ENCODE measurements at places on chromosomes 5 and 9.
A peak's percentile ranks its signal among the peaks of the same experiment; 100 is the strongest.

DNA sequence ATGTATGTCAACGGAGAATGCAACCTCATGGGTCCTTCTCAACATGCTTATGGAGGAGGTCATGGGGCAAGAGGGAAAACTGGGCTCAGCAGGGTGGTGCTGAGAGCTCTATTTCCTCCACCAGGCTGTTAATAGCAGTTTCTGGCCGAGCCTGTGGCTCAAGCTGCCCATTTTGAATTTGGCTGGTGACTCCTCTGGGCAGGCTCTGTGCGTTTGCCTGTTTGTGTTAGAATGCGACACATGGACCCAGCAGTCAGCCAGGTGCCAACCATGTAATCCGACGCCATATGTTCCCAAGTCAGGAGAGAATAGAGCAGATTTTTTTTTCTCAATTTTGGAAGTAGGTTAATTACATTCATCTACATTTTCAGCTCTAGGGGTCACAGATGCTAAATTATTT lies 387.7 kb upstream of the CLINT1 start:
- peak; percentile 10 for DNase-seq

GRCh38 chr5:150341989-150342388 lies 15.5 kb upstream of the TCOF1 start:
- no peak for DNase-seq

GRCh38 chr5:10243660-10244240 lies 5.9 kb downstream of the ATPSCKMT start:
- no peak for DNase-seq

DNA sequence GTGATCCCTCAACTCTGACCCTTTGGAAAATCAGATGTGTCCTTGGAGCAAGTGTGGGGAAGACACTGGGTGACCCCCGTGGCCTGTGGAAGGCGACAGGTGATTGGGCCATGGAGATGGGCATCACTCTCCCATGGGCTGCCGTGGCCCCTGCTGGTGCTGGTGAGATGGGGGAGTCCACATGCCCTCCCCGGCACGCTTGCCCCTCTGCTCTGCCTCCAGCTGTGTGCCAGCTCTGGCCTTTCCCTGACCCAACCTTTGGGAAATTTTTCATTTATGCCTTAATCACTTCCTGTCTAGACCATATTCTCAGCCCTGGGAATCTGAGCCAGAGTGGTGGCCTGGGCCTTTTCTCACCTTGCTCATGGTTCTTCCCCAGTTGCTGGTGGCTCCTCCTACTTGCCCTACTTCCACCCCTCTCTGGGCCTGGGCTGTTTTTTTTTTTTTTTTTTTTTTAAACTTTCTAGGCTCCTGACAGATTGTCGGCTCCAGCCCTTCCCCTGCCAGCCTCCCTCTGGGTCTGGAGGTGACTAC lies 56.6 kb downstream of the RGS3 start:
- no peak for DNase-seq

DNA sequence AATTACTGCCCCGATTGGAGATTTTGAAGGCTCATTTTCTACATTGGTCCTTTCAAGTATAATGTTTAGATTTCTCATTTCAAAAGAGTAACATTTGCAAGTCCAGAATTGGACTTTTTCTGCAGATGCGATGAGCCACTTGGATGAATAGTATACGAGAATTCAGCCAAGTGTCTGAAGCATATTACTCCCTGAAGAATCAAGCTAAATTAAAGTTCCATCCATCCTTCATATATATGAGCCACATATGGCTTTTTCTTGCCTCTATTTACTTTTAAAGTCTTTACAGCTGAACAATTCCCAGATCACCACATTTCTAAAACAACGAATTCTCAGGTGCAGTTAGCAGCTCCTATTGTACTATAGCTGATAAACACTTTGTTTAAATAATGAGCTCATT lies 288.7 kb downstream of the CEMIP2 start:
- DNase-seq: no peak

GRCh38 chr9:27749838-27750237 lies 176.6 kb upstream of the C9orf72 start:
- no peak for DNase-seq

DNA sequence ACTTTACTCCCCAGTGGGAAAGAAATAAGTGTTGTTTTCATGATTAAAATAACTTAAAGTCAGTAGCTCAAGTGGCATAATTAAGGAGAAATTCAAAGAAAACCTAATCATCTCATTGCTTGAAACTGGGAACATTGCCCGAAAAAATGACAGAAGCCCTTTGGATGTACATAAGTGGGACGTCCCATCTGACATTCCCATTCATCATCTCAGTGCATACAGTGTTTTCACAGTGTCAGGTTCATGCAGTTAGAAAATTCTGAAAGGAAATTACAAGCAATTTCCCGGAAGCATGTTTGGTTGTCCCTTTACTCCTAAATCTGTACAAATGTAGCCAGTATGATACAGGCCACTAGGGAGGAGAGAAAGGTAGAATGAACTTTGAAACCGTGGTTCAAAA lies 95.6 kb downstream of the ADAMTS16 start:
- DNase-seq: no peak

DNA sequence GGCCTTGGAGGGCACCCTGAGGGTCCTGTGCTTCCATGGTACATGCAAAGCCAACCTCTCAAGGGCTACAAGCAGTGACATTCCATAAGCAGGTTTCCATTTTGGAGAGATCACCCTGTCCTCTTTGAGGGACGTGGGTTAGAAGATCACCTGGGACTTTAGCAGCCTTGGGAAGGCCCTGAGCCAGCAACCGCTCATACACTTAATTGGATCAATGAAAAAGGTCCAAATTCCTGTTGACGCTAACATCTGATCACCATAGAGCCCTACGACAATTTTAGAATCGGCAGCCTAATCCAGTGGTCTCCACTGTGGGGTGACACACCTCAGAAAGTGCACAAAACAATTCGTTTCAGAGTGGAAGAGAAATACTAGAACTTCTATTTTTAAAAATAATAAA lies 196.0 kb upstream of the NR3C1 start:
- no peak for DNase-seq

- no peak for DNase-seq
Observed at GRCh38 chr9:100577776-100578448, at the start of gene CAVIN4. Gene CAVIN4 (plus strand): TSS chr9:100578079. CDS start chr9:100578144, 65 bp downstream.

- DNase-seq: no peak
Observed at GRCh38 chr9:130239363-130239695, 26.2 kb upstream of the HMCN2 start.

- no peak for DNase-seq
Observed at GRCh38 chr5:20648981-20649380, 661.0 kb upstream of the CDH18 start.

DNA sequence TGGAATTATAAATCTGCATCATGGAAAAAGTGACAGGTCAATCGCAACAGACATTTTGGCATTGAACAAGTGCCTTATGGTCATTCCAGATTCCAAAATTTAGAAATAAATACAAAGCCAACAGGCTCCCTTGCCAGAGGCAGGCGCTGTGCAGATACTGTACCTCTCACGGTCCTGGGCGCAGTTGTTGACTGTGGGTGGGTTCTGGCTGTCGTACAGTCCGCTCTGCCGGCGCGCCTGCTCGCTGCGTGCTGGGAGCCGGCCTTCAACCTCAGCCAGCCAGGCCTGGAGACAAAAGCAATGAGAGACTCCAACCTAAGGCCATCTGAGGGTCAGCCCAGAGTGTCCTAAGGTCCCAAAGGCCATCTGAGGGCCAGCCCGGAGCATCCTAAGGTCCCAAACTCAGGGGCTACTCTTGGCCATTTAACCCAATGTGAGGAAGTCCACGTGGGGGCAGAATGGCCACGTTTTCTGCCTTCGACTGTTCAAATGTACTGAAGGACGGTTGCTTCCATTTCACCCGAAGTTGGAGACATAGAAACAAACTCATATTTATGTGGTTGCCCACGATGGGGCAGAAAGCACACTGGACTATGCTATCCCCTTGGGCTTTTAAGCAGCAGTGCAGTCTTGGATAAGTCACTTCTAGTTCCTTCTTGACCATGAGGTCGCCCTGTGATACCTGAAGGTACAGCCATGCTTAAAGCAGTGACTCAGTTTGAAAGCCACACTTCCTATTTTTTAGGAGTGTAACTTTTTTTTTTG lies 65.2 kb downstream of the USP20 start:
- no peak for DNase-seq

GRCh38 chr9:82490019-82490499 lies 501.5 kb downstream of the SPATA31D1 start:
- DNase-seq: no peak

- peak; percentile 39 for DNase-seq
Observed at GRCh38 chr5:139294374-139295165, 1.0 kb downstream of the MATR3 start.

- DNase-seq: no peak
Observed at GRCh38 chr9:35728041-35728971, 3.7 kb downstream of the TLN1 start.

GRCh38 chr5:67149951-67150523 lies 46.6 kb downstream of the CD180 start:
- peak; percentile 8 for DNase-seq

GRCh38 chr5:148844433-148845280 lies 18.2 kb downstream of the ADRB2 start:
- no peak for DNase-seq

DNA sequence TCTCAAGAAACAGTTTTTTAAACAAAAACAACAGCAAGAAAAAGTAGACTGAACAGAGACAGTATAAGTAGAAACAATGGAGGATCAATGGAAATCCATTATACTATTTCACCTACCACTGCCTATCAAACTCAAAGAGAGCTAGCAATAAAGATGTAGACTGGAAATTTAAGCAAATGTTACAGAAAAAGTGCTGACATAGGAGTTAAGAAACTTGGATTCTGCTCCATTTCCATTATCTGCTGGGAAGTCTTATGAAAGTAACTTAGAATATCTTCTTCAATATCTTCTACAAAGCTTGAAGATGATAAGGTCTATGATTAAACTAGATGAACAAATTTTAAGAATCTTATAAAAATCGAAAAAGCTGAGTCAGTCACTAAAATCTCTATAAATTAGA lies 1469.8 kb upstream of the C9orf72 start:
- no peak for DNase-seq

- DNase-seq: no peak
Observed at GRCh38 chr9:121075251-121076036, 689 bp downstream of the CNTRL start.

- DNase-seq: no peak
Observed at GRCh38 chr5:155091768-155092717, 78.5 kb downstream of the KIF4B start.

- no peak for DNase-seq
Observed at GRCh38 chr5:172421-172820, 18.9 kb upstream of the LRRC14B start.

DNA sequence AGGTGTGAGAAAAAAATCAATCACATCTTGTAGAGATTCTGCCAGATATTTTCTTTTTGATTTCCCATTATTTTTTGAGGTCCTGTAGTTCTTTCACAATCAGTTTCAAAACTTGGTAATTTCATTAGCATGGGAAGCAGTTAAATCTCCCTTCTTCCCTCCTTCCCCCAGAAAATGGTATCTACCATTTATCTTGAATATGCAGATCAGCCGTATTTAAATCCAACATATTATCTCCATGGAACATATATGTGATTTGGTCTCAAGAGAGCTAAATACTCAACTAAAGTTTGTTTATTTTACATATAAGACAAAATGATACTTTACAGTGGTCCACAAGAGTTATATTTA lies 1034.8 kb downstream of the CDH12 start:
- no peak for DNase-seq

GRCh38 chr5:140881889-140882590 lies at the start of gene PCDHA13:
Gene PCDHA13 (plus strand): TSS chr5:140882124. CDS start chr5:140882269, 145 bp downstream.
- DNase-seq: no peak

- no peak for DNase-seq
Observed at GRCh38 chr9:78805771-78806170, 508.8 kb downstream of the PSAT1 start.

GRCh38 chr5:133124891-133125290 lies 73.1 kb downstream of the HSPA4 start:
- DNase-seq: no peak

GRCh38 chr5:16763211-16763610 lies 146.4 kb upstream of the RETREG1 start:
- no peak for DNase-seq

DNA sequence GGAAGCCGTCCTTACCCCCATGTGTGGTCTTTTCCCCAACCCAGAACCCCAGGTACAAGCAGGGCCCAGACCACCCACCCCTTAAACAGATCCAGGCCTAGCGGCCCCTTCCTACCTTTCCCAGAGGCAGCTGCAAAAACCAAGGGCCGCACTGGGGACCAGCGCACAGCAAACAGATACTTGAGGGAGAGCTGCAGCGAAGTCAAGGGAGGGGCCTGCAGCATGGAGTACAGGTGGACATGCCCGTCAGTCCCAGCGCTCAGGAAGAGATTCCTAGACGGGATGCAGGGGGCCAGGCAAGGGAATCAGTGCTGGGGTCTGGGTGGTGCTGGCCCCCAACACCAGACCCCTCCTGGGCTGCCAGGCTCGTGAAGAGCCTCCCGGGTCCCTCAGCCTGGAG lies 22.5 kb downstream of the DYNC2I2 start:
- DNase-seq: no peak

GRCh38 chr9:72743836-72744235 lies 209.0 kb downstream of the ALDH1A1 start:
- DNase-seq: peak; percentile 59

- DNase-seq: no peak
Observed at GRCh38 chr5:131375351-131375750, 111.5 kb downstream of the CDC42SE2 start.

GRCh38 chr5:174877987-174878386 lies 153.6 kb downstream of the MSX2 start:
- no peak for DNase-seq

DNA sequence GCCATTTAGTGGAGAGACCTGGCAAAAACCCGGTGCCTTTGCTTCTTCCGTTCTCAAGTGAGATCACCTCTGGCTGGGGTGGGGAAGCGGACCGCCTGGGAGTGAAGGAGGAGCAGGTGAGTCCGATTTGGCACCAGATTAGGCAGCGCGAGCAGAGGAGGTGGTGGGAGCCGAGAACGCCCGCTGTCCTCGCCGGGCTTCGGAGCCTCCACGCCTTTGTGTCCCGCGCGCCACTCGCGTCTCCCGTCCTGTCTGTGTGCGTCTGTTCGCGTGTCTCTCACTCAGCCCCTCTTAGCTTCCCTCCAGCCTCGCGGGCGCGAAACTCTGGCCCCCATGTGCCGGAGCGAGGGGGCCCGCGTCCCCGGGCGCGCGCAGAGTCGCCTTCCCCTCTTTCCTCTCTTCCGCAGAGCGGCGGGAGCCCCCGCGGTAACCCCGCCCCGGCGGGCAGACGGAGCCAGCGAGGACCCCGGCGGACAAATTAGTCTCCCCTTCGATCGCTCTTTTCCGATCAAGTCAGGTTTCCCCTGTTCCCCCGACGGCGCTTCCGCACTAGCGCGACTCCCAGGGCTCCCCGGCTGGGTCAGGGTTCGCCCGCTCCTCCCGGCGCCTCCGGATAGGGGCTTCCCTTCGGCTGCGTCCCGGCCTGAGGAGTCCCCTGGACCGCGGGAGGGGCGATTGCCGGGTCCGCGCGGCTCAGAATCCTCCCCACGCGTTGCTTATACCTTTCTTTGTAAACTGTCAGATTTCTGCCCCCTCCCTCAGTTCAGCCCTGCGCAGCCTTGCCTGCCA lies 7.1 kb downstream of the POU4F3 start:
- no peak for DNase-seq

DNA sequence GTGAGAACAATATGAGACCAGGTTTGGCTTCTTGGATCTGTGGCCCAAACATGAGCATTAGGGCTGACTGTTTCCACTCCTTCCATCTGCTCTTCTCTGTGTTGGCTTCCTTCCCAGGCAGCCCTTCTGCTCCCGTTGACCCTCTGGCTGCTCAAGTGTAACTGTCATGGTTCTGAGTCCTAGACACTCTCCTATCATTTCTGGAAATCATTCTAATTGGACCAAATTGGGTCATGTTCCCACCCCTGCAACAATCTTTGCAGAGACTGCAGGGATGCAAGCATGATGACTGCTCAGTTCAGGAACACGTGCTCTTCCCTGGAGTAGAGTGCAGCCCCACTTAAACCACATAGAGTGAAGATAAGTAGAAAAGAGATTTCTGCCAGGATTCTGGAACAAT lies 741.4 kb downstream of the TAF11L14 start:
- no peak for DNase-seq
